ENCODE measurements at places on chromosomes 16 and 17.

DNA sequence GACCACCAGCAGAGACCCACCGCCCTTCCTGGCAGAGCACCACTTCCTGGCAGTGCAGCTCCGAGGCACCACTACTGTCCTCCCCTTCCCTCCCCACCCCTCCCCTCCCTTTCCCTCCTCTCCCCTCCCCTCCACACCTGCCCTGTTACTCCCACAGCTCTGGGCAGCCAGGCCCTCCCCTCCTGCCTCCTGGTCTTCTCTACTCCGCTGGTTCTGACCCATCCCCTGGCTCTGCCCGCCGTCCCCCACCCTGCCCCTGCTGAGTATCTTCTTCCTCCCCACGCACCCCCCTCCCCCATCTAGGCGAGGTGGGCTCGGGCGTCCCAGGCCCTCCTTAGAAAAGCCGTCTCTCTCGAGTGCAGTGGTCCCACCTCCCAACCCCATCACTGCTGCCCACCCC, 77.7 kb downstream of the AMFR start:
- DNase-seq = no peak

DNA sequence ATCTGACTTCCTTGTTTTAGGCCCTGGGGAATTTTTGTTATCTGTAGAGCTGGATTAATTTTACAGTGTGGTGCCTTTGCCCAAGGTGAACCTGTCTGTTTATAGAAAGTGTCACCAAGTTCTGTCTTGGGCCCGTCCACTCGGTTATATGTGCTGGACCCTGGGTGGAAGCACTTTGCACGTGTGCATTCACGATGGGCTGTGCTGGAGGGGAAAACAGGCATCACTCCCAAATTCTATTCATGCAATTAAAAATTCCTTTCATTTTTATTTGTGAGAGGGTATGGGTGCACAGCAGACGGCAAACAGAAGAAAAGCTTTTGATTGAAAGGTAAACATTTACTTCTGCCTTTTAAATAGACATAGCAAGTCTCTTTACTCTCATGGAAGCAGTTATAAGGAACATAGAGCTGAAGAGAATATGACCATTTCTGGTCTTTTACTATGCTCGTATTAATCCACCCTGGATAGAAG, 101.2 kb downstream of the WWOX start:
- DNase-seq = no peak

DNA sequence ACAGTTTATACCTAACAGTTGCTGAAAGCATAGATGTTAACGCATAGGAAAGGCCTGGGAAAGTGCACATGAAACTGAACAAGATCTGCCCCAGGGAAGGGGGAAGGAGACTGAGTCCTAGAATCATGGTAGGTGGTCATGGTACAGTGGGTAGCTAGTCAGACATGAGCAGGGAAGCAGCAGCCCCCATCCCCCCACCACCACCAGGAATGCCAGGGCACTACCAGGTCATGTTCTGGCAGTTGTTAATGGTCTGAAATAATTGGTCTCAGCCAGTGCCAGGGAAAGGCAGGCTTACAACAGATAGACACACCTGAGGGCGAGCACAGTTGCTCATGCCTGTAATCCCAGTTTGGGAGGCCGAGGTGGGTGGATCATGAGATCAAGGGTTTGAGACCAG, 185.2 kb downstream of the CPPED1 start:
- DNase-seq = no peak

DNA sequence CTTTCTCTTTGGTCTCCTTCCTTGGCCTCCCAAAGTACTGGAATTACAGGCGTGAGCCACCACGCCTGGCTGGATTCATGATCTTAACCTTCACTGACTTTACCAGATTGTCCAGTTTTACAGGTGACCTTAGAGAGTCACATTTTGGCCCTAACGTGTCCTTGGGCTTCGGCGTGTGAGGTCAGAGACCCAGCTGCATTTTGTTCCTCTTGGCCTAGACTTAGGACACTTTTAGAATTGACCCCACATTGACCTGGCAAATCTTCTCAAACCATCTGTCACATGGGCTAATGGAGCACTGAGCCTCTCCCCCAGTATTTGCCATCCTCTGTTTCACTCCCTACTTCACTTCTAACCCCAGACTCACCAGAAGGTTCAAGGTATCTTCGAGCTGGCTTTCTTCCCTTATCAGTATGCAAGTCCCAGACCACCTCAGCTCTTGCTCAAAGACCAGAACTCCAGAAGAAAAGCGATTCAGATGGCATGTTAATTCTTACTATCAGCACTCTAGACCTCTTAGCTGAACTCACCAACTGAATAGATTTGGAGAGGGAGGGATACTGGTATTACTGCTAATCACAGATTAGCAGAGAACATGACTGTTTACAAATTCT, 1.7 kb upstream of the CYTH1 start:
- DNase-seq = peak; percentile 83

- no peak for DNase-seq
Observed at GRCh38 chr17:40883031-40883430, 2.0 kb downstream of the KRT20 start.

- DNase-seq = no peak
Observed at GRCh38 chr17:16281351-16281750, 64.3 kb downstream of the PIGL start.

DNA sequence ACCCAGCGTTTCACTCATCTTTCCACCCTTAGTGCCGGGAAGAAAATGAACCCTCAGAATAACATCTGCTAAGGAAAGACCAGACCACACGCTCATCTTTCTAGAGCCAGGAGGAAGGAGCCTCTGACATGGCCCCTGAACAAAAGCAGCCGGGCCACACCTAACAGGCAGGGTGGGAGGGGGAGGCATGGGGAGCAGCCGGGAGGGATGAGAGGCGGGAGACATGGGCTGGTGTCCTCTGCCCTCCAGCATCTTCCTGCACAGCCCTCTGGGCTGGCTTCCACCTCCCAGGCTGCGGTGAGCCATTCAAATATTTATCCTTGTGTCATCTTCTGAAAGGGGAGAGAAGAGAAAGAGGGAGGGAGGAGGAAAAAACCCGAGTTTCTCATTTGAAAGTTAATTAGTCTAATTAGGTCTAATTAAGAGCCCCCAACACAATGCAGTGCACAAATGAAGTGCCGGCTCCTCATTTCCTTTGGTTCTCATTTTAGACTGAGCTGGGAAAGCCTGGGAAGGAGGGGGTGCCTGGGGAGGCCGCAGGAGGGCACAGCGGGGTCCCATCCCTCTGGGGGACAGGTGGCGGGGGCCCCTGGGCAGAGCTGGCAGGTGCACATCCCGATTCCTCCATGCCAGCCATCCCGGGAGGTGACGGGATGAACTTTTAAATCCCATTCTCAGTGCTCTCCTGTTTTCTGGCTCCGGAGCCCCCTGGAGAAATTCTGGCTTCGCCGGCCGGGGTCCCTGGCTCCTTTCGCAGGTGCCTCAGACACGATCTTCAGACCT, 90.5 kb downstream of the ENGASE start:
- DNase-seq = no peak

DNA sequence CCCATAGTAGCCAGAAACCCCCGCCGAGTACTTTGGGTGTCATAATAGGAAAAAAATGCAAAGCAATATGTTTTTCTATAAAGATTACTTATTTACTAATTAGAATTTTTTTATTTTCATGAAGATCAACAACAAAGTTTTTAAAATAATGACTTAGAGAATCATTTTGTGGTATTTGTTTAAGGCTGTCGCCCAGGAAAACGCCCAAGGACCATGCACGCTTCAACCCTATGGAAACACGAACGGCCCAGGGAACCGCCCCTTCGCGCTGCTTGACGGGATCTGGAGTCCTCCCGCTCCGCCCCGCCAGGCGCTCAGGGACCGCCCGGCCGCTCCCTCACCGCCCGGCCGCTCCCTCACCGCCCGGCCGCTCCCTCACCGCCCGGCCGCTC, 408 bp upstream of the KPNA2 start:
- no peak for DNase-seq

GRCh38 chr17:32503251-32504165, 16.7 kb downstream of the CDK5R1 start:
- no peak for DNase-seq

DNA sequence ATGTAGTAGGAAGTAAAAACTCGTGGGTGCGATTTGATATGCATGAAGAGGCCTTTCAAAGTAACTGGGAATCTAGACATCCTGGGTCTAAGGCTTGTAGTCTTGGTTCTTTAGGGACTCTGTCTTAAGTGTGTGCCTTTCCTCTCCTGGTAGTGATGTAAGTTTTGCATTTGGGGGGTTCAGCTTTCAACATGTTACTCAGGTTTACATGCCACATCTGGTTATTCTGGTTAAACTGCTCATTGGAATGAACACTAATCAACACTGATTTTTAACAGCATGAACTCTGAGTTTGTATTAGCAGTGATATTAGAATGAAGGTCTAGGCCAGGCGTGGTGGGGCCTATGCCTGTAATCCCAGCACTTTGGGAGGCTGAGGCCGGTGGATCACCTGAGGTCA, 15.1 kb downstream of the PGS1 start:
- DNase-seq = no peak

DNA sequence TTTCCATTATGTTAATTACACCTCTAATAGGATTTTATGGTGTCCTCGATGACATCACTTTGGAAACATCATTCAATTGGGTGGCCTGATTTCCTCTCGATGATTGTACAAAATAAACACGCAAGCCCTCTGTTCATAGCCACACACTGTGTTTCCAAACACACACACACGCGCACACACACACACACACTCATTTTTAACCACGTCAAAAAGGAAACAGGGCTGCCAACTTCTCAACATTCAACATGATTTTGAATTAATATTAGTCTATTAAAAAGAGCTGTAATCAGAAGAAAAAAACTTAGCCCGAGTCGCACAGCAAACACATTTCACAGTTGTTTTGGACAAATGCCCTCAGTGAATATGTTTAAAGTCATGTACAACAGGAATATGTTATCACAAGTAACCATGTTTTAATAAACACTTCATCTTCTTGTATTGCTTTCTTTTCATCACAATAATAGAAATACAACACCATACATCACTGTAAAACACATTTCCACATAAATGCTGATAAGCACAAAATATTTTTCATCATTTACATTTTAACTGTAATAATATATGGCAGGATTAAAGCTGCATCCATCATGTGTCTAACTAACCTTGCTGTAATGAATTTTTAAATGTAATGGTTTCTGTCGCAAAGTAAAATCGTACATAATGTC, 219.1 kb upstream of the IRX3 start:
- DNase-seq = no peak

GRCh38 chr17:82059272-82060000, 6.2 kb downstream of the DUS1L start:
- DNase-seq = no peak

GRCh38 chr16:75402821-75403475, 30.4 kb downstream of the CFDP1 start:
- DNase-seq = peak; percentile 73

GRCh38 chr17:63364944-63365343, 81.2 kb downstream of the CYB561 start:
- DNase-seq = no peak

DNA sequence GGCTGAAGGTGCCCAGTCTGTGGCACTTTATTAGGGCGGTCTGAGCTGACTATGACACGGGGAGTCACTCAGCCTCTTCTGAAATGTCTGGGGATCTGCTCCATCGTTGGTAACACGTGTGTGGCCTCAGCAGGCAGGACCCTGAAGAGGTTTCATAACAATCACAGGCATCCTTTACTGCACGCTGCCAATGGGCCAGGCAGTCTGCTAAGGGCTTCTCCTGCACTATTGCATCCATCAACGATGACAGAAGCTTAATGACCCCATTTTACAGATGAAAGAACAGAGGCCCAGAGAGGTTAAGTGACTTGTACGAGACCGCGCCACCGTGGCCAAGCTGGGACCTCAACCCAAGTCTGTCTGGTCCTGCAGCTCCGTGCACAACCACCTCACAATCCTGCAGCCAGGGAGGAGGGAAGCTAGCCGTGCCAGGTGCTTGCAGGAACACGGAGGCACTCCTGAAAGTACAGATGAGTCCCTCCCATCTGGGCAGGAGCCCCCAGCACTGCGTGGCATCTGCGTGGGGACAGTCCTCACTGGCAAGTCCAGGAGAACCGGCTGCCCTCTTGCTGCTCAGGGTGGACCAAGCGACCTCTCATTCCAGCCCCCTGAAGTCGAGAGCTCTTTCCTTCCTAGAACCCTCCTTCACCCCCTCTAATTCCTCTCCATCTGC, 40.0 kb downstream of the RPH3AL start:
- DNase-seq = no peak

DNA sequence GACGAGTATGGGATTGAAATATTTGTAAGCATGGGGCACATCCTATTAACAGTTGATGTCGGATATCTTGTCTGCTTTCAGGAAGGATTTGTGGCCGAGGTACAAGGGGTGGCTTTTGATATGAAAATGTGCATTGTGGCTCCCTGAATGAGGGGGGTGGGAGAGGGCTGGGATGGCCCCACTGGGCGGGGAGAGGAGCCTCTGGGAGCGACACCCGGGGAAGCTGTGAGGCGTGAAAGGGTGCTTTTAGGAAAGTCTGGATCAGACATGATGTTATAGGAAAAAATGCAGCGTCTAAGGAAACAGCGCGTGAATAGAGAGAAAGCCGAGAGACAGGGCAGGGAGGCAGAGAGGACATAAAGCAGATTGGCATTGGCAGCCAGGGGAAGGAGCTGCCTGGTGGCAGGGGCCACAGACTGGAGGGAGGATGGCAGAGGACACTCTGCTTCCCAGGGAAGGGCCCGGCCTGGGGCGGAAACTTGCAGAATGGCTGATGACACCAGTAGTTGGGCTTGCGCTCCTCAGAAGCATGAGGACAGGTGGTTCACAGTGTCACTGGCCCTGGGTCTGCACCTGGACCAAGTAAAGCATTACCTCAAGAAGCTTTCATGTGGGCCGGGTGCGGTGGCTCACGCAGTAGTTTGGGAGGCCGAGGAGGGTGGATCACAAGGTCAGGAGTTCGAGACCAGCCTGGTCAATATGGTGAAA, 95.7 kb downstream of the NTN1 start:
- no peak for DNase-seq

DNA sequence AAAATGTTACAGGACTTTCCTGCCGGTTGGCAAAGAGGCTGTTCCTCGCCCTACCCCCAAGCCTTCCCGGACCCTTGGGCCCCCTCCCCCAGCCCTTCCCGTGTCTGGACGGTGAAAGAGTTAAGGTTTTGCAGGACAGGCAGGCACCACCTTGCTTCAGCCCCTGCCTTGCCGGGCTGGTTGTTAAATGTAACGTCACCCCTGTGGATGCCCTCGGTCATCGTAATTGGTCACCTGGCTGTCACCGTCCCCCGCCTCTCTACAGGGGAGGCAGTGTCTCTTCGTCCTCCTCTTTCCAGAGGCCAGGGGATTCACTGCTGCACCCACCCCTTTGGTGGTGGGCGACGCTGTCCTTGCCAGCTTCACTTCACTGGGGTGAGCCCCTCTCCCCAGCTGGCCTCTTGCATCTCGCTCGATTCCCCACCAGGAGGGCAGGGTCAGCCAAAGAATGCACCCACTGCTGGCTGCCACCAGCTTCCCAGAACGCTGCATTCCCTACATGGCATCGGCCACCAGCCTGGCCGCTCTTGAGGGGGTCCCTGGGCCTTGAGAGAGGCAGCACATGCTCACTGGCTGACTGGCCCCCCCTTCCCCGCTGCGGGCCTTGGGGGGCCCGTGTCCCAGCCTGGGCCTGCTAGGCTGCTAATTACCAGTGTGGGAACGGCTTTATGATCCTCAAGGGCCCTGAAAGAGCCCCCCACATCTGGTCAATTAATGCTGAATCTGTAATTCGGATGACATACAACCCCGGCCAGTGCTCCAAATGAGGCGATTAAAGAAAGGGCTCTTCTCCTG, 25.2 kb upstream of the GSE1 start:
- no peak for DNase-seq
